RPMI8226 (cell line): ENCODE measurements at places on chromosomes 2 and 18.
A peak's percentile ranks its signal among the peaks of the same experiment; 100 is the strongest.

DNA sequence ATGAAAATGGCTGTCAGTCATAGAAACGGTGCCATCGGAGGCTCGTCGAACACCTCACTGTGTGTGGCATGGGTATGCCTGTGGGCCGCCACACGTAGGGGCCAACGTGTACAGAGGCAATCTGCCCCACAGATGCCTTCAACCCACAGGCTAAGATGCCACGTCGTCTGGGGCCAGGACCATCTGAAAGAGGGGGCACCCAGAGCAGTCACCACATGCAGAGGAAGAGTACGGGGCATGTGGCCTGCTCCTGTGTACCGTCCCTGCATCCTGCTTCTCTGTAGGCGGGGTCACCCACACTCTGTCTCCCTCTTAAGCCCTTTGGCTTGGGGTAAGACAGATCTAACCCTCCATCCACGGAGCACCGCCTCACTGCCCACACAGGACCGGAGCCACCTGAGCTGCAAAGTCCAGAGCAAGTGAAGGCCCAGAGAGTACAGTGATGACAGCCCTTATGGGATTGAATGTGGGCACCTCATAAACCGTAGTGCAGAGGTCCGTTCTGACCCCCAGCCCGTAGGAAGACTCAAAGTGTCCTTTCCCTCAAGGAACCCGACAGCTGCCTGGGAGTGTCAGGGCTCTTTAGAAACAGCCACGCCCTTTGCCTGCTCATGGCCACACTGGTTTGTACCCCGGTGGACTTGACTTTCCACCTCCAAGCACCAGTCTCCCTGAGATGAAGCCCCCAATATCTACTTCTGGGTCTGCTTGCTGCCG, 66.2 kb downstream of the TWIST2 start:
- DNase-seq = no peak

DNA sequence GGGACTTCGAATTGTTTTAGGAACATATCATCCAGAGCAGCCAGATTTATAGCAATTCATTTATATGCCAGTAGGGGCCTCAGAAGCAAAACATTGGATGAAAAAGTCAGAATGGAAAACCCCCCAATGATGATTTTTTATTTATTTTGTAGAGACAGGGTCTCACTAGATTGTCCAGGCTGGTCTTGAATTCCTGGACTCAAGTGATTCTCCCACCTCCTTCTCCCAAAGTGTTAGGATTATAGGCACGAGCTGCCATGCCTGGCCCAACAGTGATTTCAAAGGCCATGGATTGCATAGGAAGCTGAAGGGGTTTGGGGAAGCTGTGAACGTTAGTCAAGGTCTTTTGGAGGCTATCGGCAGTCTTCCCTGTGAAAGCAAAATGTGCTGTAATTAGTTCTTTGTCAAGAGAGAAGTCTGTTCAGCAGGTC, 21.9 kb upstream of the MCFD2 start:
- DNase-seq = peak; percentile 23

- no peak for DNase-seq
Observed at GRCh38 chr2:68390114-68390513, 25.0 kb downstream of the PLEK start.

- DNase-seq = no peak
Observed at GRCh38 chr18:63646936-63647335, 2.9 kb upstream of the SERPINB4 start.

GRCh38 chr2:43880471-43880870, 41.7 kb downstream of the ABCG8 start:
- no peak for DNase-seq

GRCh38 chr2:40405465-40405864, 46.4 kb downstream of the SLC8A1 start:
- no peak for DNase-seq

- no peak for DNase-seq
Observed at GRCh38 chr18:8365006-8365405, 244.2 kb upstream of the RAB12 start.

DNA sequence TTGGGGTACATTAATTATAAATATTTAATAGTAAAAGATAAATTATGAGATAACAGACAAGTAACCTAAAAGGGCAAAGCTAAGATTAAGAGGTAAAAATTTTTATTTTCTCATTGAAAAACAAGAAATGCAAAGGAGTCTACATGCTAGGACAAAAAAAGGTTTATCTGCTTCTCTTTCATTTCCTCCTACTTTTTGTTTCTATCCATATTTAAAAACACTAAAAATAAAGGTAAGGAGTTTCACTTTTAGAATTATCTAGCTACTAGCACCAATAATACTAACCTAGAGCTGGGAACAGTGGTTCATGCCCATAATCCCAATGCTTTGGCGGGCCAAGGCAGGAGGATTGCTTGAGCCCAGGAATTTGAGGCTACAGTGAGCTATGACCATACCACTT, 1551.7 kb upstream of the SLC39A10 start:
- no peak for DNase-seq

DNA sequence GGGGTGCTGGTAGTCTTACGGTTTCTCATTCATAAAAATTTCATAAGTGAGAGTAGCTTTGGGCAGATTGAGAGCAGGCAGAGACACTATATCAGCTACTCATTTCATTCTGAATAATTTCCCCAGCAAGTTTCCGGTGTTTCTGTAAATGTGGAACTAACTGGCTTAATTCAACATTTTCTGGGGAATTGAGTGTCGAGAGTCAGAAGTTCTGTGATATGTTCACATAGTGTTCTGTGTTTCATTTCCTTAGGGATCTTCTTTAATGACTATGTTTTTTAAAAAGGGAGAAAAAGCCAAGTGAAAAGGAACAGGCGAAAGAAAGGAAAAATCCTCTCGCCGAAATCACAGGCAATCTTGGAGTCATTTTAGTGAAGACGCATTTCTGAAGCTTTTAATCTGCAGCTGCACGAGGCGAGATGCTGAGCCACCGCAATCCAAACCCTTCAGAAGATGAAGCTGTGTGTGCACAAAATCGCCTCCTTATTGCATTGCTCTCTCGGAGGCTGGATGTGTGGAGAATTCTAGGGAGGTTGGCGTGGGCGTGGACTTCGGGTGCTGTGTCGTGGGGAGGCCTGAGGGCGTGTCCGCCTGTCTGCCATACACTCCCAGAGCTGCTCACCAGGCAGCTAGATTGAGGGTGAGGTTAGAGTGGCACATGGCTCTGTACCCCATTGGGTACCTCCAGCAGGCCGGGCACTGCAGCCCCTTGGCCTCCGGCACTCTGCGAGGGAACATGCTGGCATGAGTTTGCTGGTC, 38.4 kb upstream of the HDAC4 start:
- no peak for DNase-seq

DNA sequence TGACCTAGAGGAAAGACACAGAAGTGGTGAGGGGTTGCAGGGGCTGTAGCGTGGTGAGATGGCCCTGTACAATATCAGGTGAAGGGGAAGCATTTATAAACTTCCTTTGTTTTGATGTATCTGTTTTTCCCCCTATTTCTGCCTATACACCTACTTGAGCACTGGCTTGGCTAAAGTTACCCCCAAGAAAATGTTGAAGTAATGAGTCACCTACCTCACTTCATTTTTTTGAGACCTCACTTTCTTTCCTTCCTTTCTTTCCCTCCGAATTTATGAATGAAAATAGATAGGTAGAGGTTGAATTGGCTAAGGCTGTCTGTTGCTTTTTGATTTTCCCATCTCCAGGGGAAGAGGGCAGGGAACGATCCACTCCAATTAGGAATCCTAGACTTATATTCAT, 231.1 kb upstream of the EPAS1 start:
- DNase-seq = no peak

DNA sequence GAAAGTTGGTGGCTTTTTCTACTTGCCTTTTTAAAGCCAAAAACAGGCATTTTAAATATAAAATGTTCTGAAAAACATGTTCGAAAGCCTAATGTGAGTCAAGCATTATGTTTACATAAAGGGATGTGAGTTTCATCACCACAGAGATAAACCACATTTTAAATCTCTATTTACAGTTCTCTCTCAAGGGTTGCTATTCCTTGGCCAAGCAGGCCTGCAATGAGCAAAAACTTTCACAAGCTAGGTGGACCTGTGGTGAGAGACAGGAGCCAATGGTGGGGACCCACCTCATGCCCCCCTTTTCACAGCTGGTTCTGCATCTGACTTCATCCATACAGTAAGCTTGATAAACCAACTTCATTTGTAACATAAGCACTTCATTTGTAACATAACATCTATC, 65.1 kb downstream of the CUL3 start:
- DNase-seq = no peak

- peak; percentile 31 for DNase-seq
Observed at GRCh38 chr2:238159071-238159539, 335 bp downstream of the ERFE start.

DNA sequence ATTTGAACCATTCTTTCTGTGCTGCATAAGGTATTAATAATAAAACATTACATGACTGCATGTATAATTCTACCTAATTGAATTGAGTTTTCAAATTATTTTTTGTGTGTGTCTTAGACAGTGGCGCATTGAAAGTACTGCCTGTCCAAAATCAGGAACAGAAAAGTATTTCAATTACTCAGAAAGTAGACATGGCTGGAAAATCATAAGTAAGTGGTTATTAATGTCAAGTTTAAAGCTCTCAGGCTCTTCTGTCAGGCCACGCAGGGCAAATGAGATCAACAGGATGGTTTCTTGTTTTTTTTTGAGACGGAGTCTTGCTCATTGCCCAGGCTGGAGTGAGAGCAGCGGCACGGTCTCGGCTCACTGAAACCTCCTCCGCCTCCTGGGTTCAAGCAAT, 32.4 kb upstream of the DARS1 start:
- DNase-seq = no peak

GRCh38 chr18:71237641-71238040, 948.8 kb downstream of the SOCS6 start:
- DNase-seq = no peak

DNA sequence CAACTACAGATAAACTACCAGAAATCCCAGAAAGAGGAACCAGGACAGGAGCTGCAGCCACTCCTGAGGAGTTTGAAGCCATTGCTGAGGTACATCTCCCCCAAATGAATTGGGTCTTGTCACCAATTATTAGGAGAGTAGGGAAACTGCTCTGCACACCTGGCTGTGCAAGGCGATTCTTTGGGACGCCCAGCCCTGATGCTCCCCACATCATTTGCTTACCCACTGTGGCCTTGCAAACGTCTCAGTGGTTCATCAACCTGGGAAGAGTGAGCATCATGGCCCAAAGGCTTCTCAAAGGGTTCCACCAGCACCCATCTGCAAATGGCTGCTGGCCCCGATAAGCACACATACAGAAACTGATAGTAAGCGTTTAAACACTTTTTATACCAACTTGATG, 21.8 kb upstream of the DCDC2C start:
- DNase-seq = no peak

DNA sequence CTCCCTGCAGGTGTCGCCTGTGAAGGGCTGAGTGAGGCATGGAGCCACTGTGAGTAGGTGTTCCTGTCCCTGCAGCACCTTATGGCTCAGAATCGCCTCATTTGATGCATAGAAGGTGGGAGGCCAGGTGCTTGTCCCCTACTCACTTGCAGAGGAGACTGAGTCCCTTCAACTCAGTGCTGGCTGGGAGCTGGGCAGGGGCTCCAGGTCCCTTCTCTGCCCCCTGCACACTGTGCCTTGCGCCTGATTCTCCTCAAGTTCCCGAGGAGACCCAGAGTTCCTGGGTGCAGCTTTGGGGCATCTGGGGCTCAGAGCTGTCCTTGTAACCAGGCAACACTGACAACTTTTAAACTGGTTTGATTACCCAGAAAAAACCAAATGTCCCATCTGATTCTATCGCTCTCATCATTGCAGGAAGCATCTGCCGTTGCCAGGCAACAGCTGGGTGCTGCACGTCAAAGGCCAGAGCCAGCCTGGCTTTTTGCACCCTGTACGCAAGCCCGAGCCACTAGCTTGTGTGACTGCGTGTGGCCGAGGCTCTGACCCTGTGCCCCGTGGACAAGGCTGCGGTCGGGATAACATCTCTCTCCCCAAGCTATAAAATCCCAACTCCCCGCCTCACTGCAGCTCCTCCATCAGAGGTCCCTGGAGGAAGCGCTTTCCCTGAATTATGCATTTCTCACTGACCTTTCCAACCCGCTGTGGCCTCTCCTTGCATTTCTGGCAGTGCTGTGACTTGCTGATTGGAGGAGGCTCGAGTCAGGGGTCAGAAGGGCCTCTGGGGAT, 130.8 kb upstream of the HDAC4 start:
- DNase-seq = no peak

- DNase-seq = no peak
Observed at GRCh38 chr2:240904216-240905175, 1.6 kb upstream of the CROCC2 start.

- DNase-seq = peak; percentile 66
Observed at GRCh38 chr2:152861349-152861942, 143.0 kb downstream of the ARL6IP6 start.

DNA sequence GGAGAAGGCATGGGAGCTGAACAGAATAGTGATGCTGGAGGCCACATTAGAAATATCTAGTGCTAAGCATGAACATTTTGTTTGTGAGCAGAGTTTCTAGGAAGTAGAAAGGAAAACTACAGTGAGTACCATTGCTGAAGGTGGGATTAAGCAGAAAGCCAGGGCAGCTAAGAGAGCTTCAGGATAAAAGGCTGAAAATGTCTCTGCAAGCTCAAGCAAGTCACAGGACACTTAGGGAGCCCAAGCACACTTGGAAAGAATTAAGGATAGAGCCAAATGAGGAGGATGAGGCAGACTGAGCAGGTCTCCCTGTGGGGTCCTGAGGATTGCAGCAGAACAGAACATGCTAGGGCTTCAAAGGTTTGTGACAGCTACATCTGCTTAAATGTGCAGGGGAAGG, 80.6 kb upstream of the LYPD1 start:
- no peak for DNase-seq

GRCh38 chr18:45165176-45165713, 450.0 kb upstream of the SLC14A2 start:
- DNase-seq = no peak

- no peak for DNase-seq
Observed at GRCh38 chr18:56118422-56118821, 520.0 kb downstream of the TXNL1 start.

- DNase-seq = no peak
Observed at GRCh38 chr2:172921532-172922236, 154.0 kb upstream of the MAP3K20 start.

DNA sequence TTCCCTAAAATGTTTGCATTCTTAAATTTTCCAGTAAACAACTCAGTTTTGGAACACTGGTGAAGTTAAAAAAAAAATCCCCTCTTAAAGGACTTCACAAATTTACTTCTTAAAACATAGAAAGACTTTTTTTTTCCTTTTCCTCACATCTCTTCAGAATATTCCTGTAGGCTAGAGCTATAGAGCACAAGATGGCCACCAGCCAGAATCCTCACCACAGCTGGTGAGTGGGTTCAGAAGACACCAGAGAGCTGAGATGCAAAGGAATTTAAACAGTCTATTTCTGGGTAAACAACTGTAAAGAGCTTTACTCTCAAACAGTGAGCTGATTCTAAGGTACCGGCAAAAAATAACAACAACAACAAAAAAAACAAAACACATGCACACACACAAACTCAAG, 252.8 kb downstream of the LRP1B start:
- DNase-seq = no peak

GRCh38 chr2:176418768-176419167, 149.5 kb downstream of the MTX2 start:
- DNase-seq = no peak

- no peak for DNase-seq
Observed at GRCh38 chr2:134052173-134052572, 201.7 kb upstream of the MGAT5 start.

GRCh38 chr18:80233899-80234298, 13.4 kb downstream of the PARD6G start:
- no peak for DNase-seq

- DNase-seq = no peak
Observed at GRCh38 chr2:85453571-85453970, 35.1 kb downstream of the SH2D6 start.

- DNase-seq = no peak
Observed at GRCh38 chr2:95348609-95349567, 51.7 kb downstream of the KCNIP3 start.

- DNase-seq = no peak
Observed at GRCh38 chr2:201858281-201859184, 52.2 kb downstream of the CDK15 start.
